D721Med (cell line): ENCODE measurements at places on chromosomes 1 and 21.

- DNase-seq = no peak
Observed at GRCh38 chr1:23543707-23544443, 12.8 kb upstream of the E2F2 start.

DNA sequence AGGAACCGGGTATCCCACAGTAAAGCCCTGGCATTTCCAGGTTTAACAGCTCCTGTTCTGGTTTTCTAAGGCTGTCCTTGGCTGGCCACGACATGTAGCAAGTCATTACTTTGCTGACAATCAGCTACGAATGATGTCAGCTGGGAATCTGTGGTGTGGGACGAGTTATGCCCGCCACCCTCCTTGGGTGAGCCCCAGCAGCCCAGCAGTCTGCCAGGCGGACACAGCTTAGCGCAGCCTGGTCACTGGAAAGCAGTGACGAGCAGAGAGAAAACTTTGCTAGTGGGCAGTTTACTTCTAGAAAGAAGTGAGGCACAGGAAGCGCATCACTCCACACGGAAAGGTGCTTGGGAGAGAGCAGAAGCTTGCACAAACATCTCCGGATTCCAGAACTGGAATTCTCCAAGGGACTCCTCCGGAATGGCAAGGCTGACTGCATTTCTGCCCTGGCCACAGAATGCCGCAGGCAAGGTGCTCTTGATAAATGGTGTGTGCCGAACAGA, 15.5 kb upstream of the ZNF436 start:
- no peak for DNase-seq

- no peak for DNase-seq
Observed at GRCh38 chr1:31218705-31219104, 21.0 kb downstream of the NKAIN1 start.

GRCh38 chr1:32770741-32771548, 46.2 kb downstream of the YARS1 start:
- no peak for DNase-seq

- no peak for DNase-seq
Observed at GRCh38 chr21:35561116-35561515, 499.2 kb downstream of the SETD4 start.

DNA sequence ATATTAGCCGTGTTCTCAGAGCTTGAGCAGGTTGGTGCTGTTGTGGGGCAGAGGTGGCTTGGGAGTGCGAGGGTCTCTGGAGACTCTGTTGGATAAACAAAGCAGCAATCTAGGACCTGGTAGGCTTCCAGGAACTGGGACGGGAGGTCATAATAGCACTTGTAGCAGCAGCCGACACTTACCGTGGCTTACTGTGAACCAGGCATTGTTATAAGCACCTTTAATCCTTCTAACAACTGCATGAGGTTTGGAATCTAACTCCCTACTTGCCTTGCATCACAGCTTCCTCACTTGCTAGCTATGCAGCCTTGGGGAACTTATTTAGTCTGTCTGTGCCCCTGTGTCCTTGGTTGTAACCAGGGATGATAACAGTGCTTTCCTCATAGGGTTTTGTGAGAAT, 94.9 kb downstream of the NAV1 start:
- DNase-seq = peak; percentile 44

DNA sequence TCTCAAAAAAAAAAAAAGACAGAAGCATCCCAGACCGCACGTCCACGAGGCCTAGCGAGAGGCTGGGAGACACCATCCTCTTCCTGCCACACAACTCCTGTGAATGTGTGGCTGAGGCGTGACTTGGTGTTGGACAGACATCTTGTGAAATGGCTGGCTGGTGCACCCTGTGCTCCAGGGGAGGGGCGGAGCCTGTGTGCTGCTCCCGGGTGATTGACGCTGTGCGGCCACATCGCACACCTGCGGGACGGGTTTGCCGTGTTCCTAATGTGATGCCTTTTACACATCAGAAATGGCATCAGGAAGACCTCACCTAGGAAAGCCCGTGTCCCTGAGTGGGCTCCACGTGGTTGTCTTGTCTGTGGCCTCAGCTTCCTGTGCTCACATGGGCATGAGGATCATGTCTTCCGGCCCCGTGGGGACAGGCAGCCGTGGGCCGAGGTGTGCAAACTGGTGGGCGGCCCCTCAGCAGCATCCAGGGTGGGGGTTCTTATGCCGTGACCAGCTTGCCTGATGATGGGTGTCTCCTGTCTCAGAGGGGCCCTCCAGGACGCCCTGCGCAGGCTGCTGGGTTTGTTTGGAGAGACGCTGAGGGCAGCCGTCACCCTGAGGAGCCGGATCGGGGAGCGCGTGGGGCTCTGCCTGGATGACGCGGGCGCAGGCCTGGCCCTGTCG, 64.4 kb downstream of the PCNT start:
- DNase-seq = no peak

DNA sequence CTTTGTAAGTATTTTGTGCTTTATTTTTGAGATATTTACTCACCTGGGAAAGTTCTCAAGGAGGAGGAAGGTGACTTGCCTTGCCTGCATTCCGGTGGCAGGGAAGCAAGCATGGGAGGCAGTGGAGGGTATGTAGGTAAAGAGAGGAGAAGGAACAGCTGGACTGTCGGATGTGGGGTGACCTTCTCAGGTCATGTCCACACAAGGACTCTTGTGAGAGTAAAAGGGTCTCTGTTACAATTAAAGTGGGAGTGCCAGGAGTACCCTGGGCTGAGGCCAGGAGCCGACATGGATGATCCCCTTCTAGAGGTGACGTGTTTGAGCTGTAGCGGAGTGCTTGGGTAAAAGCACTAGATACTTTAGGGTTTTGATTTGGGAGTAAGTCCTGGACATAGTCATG, 25.0 kb downstream of the UBE4B start:
- DNase-seq = no peak

DNA sequence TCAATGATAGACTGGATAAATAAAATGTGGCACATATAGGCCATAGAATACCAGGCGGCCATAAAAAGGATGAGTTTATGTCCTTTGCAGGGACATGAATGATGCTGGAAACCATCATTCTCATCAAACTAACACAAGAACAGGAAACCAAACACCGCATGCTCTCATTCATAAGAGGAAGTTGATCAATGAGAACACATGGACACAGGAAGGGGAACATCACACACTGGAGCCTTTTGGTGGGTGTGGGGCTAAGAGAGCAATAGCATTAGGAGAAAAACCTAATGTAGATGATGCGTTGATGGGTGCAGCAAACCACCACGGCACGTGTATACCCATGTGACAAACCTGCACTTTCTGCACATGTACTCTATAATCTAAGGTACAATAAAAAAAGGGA, 883.4 kb upstream of the PRMT6 start:
- no peak for DNase-seq

DNA sequence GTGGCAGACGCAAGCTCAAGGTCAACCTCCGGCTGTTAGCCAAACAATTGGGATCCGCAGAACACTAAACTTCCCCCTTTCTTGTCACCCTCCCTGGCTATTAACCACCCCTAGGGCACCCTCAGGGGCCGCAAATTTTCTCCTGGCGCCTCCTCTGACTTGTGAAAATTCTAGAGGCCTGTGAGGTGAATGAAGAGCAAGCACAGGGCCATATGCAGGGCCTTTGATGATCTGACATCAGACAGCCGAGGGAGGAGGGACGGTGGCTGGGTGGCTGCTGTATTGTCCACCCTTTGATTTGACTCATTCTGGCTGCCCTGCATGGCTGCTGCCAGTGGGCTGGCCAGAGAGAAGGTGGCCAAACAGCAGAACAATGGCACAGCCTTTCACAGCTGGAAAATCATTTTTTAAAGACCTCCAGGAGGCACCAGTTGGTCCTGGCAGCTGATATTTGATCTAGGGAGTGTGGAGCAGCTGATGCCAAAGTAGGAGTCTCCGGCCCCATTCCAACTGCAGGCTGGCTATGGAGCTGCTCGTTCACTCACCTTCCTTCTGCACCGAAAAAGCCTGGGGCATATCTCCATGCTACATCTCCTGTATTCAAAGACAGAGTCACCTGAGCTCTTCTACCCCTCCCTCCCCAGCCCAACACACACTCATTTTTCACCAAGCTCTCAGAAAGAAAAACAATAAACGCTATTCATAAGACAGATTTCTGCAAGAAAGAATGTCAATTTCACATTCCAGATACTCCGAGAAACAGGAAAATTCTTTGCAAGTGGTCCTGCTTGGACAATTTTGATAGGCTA, 44.9 kb upstream of the BARHL2 start:
- DNase-seq = no peak

GRCh38 chr1:47871799-47872353, 125.3 kb downstream of the TRABD2B start:
- DNase-seq = no peak

- DNase-seq = no peak
Observed at GRCh38 chr1:50841791-50842387, 118.2 kb downstream of the FAF1 start.

DNA sequence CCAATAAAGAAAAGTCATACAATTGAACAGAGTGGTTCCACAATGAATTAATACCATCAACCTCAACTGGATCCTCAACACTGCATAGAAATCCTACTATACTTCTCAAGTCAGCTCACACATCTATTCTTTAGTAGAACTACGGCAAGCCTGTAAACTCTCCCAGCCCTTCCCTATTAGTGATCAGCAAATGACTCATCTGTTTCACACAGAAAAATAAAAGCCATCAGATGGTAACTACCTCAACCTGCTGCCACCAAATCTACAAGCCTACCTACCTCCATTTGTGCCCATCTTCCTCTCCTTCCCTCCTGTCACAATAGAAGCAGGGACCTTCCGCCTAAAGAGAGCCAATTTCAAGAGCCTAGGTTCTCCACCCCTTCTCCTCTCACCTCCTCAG, 63.6 kb downstream of the DMAP1 start:
- DNase-seq = no peak

DNA sequence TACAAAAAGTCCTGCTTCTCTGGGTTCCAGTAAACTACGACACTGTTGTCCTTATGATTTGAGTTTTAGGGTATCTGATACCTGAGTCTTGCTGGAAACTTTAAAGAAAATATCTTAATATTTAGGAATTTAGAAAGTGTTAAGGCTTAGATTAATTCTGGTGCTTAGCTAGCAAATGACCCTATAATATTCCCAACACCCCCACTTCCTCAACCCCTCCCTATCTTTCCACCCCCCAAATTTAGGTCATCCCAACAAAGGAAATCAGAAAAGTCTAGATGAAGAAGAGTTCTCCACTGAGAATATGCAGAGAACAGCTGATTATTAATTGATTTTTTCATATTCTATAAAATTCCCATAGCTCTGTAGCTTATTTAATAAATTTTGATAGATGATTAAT, 11.7 kb downstream of the STX12 start:
- DNase-seq = no peak

GRCh38 chr1:65021795-65022194, 55.4 kb upstream of the JAK1 start:
- DNase-seq = no peak

DNA sequence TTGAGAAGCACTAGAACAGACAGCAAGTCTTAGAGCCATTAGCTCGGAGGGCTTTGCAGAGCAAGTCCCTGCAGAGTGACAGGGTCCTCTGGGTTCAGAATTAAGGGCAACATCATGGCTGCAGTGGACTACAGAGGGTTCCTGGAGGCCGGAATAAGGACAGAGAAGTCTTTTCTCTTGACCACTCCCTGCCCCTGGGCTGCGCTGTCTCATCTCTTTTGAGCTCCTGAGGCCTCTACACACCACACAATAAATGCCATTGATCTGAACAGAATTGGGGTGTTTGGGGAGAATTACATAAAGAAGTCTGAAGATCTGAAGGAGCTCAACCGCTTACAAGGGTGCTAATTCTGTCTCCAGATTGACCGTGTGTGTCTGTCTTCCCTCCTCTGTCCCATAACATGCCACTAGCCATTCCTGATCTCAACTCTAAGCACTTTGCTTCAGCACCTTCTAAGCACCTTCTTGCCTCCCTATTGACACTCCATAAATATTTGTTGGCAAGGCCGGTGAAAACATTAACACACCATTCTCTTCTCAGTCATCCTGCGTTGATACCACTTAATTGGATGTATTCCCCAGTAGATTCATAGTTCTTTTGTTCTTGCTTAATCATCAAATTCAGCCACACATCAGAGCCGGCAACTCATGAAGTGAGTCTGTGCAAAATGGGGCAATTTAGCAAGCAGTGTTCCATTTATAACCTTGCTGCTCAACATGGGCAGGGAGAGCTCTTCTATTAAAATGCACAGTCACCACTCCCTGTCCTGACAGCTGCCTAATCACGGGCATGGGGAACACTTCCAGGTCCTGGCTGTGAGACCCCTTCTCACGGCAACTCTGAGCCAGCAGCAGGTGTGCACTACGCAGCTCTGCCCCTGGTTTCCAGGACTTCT, 49.7 kb downstream of the NMNAT2 start:
- DNase-seq = no peak

- no peak for DNase-seq
Observed at GRCh38 chr1:116912846-116913245, 3.1 kb downstream of the PTGFRN start.

DNA sequence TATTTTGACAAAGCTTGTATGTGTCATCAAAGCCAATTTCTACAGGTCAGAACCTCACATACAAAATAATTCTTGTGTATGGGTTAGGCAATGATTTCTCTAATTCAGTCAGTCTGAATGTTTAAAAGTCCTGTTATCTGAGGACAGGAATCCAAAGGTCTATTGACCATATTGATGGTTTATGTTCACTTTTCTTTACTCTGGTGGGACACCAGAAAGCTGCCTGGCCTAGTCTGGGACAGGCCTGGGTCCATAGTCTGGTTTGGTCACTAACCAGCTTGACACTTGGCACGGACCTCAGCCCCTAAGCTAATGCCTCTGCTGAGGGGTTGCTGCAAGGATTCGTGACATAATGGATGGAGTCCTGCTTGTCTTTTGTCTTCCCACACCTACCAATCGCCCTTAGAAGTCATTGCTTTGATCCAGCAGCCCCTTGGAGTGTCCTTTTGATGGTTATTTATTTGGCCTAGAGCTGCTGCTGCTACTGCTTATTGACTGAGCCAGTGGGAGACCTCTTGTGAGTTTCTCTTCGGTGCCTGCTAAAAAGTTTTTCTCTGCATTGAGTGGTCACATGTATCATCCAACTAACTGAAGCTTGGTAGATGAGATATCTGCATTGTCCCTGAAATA, 15.7 kb downstream of the IFNAR2 start:
- no peak for DNase-seq

- no peak for DNase-seq
Observed at GRCh38 chr21:34924771-34925419, 124.2 kb downstream of the RUNX1 start.

DNA sequence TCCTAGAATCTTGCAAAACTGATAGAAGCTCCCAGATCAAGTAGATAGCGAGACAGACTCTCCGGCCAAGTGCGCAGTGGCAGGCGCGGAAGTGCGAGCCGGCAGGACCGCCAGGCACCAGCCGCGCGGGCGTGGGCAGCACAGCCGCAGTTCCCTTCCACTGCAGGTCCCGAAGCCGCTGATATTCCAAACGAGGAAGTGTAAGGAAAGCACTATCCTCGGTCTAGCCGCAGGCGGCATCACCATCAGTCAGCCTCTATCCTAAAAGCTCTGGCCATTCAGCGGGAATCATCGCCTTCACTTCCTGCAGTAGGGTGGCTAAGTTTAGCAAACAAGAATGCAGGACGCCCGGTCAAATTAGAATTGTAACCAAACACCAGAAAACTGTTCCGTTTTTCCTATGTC, 710 bp downstream of the GLRX2 start:
- DNase-seq = peak; percentile 27

GRCh38 chr21:44902268-44903049, 18.2 kb downstream of the ITGB2 start:
- DNase-seq = no peak

GRCh38 chr1:223332997-223333396, 31.0 kb downstream of the SUSD4 start:
- no peak for DNase-seq
